ENCODE measurements at places on chromosomes 5 and 9.

DNA sequence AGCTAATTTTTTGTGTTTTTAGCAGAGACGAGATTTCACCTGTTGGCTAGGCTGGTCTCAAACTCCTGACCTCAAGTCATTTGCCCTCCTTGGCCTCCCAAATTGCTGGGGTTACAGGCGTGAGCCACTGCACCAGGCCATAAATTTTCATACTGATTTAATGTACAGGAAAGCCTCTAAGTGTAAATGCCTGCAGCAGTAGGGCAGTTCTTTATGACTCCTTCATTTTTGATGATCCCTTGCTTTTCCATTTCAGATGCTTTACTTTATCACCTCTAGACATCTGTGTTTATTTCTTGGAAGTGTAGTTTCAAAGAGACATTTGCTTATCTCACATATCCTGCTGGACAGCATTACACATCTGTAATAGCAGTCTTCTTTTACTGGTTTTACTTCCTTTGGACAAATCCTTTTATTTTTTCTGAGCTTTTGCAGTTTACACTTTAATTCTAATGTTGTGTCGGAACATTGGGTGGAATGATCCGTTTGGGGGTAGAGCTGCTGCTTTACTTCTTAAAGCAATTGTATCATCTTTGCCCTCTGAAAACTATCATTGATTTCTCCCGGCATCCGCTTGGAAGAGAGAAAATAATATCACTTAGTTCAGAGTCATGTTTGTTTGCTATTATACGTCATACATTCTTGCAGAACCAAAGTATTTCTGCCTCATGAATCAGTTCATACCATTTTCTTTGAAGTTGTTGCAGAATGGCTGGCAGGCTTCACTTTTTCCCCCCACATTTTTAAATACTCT lies 36.0 kb downstream of the SCGB3A1 start:
- peaks cover 48% of the 10 kb centered on the region for H3K36me3 ChIP-seq
- no peak overlapping the region for H3K27ac ChIP-seq
- DNase-seq, result no peak
- H3K27me3 ChIP-seq, result no peaks in the 10 kb centered on the region
- H3K4me1 ChIP-seq, result peaks cover 11% of the 10 kb centered on the region

GRCh38 chr9:105483618-105484017 lies 35.8 kb downstream of the FSD1L start:
- H3K27me3 ChIP-seq, result no peaks in the 10 kb centered on the region
- no peak overlapping the region for H3K27ac ChIP-seq
- no peaks in the 10 kb centered on the region for H3K4me1 ChIP-seq

- no peak overlapping the region for H3K27ac ChIP-seq
- H3K4me3 ChIP-seq, result no peak overlapping the region
- H3K4me1 ChIP-seq, result no peaks in the 10 kb centered on the region
- H3K27me3 ChIP-seq, result no peaks in the 10 kb centered on the region
- no peaks in the 10 kb centered on the region for H3K36me3 ChIP-seq
Observed at GRCh38 chr5:153711755-153712154, 221.3 kb downstream of the GRIA1 start.

DNA sequence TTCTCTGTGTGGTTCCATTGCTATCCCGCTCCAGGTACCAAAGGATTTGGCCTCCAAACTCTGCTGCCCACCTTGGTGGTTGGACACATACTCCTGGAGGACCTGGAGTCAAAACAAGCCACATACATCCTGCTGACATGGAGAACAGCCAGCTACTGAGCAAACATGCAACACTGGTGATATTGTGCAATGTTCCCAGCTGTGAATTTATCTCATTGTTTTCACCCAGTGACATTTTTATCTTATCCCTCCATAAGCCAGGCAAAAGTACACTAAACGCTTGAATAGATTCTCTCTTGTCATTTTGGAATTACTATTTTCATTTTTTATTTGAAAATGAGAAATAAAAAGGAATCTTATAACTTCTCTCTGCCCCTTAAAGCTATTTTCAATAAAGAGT lies 11.1 kb upstream of the CTSL start:
- H3K4me3 ChIP-seq, result no peak overlapping the region
- H3K36me3 ChIP-seq, result peaks cover 2% of the 10 kb centered on the region
- no peak overlapping the region for H3K27ac ChIP-seq
- H3K27me3 ChIP-seq, result peaks cover 7% of the 10 kb centered on the region

DNA sequence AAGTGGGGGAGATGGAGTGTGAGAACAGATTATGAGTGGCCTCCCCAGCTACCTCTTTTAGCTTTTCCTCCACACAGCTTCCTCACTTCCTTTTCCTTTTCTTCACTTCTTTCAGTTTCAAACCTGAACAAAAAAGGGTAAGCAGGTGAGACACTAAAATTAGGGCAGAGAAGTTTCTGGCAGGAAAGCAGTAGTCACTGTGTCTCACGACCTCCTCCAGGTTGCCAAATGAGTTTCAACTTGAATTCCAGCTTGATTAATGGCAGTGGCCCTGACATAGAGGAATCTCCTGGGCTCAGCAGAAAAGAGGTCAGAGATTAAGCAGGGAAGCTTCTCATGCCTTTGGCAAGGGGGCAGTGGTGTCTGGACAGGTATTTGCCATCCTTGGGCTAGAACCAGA lies 63.7 kb upstream of the SPINK5 start:
- H3K36me3 ChIP-seq, result no peaks in the 10 kb centered on the region
- no peak overlapping the region for H3K27ac ChIP-seq
- H3K4me3 ChIP-seq, result no peak overlapping the region
- DNase-seq, result no peak

- DNase-seq, result peak; percentile 64
- no peaks in the 10 kb centered on the region for H3K27me3 ChIP-seq
- H3K4me3 ChIP-seq, result peak overlapping the region; percentile 9
- peaks cover 17% of the 10 kb centered on the region for H3K4me1 ChIP-seq
Observed at GRCh38 chr9:124894741-124895170, 32.8 kb downstream of the ARPC5L start.

- no peak for DNase-seq
- no peak overlapping the region for H3K4me3 ChIP-seq
- H3K27me3 ChIP-seq, result no peaks in the 10 kb centered on the region
- H3K36me3 ChIP-seq, result peaks cover 32% of the 10 kb centered on the region
- peak overlapping the region; percentile 11 for H3K27ac ChIP-seq
- H3K4me1 ChIP-seq, result peaks cover 60% of the 10 kb centered on the region
Observed at GRCh38 chr9:33135031-33135461, 32.1 kb downstream of the B4GALT1 start.
